ENCODE measurements at places on chromosomes 7 and 10.

DNA sequence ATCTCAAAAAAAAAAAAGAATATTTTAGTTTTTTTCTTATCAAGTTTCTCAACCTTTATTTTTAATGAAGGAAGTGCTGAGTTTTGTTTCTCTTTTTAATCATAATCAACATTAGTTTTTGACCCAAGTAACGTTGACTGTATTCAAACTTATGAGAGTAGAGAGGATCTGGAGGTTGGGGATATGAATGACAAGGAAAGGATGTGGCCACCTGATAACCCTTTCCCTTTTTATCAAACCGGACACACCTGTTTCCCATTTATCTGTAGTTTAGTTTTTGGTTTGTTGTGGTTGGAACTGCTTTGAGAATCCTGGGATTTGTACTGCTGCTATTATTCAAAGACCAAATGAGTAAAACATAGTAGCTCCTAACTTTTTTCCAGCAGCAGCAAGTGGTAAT is 38.6 kb downstream of the HACD1 start:
- no peak for DNase-seq

DNA sequence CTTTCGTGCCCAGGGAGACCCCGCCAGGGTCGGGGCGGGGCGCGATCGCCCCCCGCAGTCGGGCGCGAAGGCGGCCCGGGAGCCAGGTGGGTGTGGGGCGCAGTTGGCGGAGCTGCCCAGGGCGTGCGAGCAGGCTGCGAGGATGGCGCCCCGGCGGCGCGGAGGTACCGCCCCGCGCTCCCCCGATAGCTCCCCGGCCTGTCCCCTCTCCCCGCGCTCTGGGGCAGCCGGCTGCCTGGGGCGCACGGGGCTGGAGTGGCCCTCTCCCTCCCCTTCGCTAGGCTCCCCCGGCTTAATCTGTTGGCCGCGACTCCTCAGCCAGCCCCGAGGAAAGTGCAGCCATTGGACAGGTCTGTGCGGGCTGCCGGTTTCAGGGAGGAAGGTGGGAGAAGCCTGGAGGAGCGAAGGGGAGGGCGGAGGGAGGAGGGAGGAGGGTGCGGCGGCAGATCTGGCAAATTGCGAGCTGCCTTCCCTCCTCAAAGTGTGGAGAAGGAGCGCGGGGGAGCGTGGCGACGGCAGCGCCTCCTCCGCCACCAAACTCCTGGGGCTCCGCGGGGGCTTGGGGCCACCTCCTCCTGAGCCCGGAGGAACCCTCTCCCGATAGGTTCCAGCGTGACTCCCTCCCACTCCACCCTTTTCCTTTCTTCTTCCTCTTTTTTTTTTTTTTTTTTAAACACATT is 361 bp upstream of the PLXDC2 start:
- DNase-seq: no peak

GRCh38 chr10:59695637-59696036 is 14.0 kb downstream of the SLC16A9 start:
- no peak for DNase-seq

- no peak for DNase-seq
These were observed 81.4 kb downstream of the LRRC4 start for GRCh38 chr7:127949769-127950222.

GRCh38 chr10:24822590-24822989 is 98.9 kb upstream of the ARHGAP21 start:
- no peak for DNase-seq

GRCh38 chr7:93226310-93226709 is at the start of gene HEPACAM2:
Gene HEPACAM2 (minus strand): TSS chr7:93226469.
- DNase-seq: no peak

- no peak for DNase-seq
These were observed 77.9 kb downstream of the INSIG1 start for GRCh38 chr7:155375337-155376277.

- no peak for DNase-seq
These were observed 18.7 kb downstream of the NFE2L3 start for GRCh38 chr7:26170663-26171062.

GRCh38 chr10:132538790-132539421 is 1.3 kb downstream of the INPP5A start:
- no peak for DNase-seq

- no peak for DNase-seq
These were observed 33.2 kb upstream of the CNPY1 start for GRCh38 chr7:155579565-155579964.

- DNase-seq: no peak
These were observed 14.4 kb downstream of the NAMPT start for GRCh38 chr7:106270122-106270977.

DNA sequence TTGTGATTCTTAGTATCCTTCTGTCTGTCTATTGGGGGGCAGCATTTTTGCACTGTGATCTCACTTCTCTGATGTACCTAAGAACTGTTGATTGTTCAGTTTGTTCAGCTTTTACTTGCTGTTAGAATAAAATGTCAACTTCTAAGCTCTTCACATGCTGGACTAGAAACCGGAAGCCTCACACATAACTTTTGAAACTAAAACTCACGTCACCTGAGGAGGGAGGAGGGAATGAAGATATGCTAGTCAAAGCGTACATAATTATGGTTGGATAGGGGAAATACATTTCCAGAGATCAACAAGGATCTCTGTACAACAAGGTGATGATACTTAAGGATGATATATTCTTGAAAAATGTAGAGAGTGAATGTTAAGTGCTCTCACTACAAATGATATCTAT is 609.7 kb downstream of the INHBA start:
- no peak for DNase-seq

DNA sequence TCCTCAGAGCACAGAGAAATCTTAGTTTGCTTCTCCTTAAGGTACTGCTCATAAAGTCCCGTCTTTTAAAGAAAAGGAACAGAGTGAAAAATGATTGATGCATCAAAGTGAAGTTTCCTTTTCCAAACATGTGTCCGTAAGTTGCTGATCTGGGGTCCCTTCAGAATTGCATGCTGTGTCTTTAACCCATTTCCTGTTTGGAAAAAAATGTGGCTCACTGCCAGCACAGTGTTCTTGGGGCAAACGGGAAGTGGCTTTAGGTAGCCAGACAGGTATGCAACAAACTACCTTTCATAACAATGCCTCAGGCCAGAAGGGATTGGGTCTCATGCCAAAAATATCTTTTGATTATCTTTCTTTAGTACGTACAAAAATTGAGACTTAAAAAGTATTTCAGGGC is 50.9 kb downstream of the TFAM start:
- DNase-seq: peak; percentile 27

DNA sequence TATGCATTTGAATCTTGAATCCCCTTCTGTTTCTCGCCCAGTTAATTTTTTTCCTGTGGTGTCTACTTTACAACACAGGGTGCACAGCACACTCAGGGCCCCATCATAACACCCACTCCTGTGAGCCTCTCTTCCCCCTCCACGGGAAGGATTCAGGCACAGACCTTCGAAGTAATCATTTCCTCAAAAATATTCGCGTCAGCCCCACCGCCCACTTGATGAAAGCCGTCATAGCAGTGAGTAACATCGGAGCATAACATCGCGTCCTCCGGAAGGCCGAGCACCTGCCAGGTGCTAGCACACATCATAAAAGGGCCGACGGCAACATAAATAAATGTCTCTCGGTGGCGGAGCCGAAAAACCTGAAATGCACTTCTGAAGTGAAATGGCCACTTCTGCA is 201.7 kb upstream of the ADARB2 start:
- DNase-seq: no peak

GRCh38 chr10:79241990-79242619 is 105.2 kb upstream of the PPIF start:
- no peak for DNase-seq

DNA sequence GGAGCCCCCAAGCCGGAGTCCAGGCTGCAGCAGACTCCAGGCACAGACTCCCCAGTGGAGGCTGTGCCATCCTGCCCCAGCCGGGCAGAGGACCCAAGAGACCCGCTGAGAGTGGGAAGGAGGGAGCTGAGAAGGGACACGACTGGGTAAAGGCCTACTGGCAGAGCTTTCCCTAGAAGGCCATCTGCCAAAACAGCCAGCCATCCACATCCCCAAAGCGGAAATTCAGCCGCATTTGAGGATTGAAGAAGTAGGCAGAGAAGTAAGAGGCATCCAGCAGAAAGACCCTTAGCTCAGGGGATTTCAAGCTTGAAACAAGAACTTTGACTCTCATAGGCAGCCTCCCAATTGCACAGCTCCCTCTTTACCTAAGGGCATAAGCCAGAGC is 857 bp downstream of the CPXM2 start:
- DNase-seq: no peak

GRCh38 chr7:120360918-120361317 is 87.9 kb downstream of the KCND2 start:
- DNase-seq: no peak

DNA sequence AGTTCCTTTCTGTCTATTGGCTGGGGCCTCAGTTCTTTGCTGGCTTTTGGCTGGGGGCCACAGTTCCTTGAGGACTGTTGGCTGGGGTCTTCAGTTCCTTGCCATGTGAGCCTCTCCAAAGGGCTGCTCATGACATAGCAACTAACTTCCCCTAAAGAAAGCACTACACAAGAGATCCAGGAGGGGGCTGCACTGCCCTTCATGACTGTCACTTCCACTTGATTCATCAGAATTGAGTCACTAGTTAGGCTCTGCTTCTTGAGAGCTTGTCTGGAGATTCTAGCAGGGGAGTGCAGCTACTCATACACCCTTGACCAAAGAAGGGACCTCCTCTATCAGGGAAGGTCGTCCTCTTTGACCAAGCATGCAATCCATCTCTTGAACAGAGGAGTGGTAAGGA is 38.0 kb upstream of the MKX start:
- peak; percentile 24 for DNase-seq

DNA sequence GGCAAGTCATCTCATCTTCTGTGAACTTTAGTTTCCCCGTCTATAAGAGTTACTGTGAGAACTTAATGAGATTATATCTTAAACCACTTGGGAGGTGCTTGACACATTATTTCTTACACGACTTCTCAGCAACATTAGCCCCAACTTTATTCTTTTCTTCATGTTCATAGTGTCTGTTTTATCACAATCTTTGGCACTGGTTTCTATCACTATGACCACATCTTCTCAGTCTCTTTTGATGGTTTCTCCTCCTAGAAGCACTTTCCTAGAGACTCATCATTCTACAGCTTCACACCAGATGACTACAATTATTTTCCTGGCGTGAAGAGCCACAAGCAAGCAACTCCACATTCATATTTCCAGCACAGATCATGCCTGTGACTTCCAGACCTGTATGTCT is 26.5 kb upstream of the BET1 start:
- DNase-seq: no peak

Data from A549 (cell line).